Anterior cingulate cortex (tissue), 58 donors: ENCODE measurements at places on chromosomes 3 and 15.
A peak's percentile ranks its signal among the peaks of the same experiment; 100 is the strongest.

- no peak for DNase-seq
Measured at GRCh38 chr15:36777926-36778325, 198.5 kb downstream of the CDIN1 start.

DNA sequence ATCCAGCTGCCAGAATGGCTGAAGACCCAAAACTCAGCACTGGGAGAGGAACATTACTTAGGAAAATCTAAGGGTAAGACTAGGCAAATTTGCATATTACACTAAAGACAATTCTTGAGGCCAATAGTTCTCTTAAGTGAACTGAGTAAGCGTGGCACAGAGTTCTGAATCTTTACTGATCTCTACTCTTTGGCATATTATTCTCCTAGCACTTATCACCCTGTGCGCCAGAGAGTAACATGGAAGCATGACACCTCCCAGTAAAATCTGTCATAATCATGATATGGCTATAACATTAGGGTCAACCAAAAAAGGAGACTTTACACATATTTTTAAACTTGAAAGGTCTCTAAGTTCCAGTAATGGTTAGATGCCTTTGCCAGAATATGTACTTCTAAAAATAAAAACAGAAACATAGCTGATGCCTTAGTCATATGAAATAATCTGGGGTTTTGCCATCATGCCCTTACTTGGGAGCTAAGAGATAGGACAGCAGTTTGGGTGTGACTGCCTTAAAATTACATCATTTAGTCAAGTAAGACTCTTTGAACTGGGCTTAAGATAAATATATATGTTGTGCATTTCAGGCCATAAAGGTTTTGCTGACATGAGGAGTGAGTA, 290.5 kb downstream of the PLCL2 start:
- no peak for DNase-seq

DNA sequence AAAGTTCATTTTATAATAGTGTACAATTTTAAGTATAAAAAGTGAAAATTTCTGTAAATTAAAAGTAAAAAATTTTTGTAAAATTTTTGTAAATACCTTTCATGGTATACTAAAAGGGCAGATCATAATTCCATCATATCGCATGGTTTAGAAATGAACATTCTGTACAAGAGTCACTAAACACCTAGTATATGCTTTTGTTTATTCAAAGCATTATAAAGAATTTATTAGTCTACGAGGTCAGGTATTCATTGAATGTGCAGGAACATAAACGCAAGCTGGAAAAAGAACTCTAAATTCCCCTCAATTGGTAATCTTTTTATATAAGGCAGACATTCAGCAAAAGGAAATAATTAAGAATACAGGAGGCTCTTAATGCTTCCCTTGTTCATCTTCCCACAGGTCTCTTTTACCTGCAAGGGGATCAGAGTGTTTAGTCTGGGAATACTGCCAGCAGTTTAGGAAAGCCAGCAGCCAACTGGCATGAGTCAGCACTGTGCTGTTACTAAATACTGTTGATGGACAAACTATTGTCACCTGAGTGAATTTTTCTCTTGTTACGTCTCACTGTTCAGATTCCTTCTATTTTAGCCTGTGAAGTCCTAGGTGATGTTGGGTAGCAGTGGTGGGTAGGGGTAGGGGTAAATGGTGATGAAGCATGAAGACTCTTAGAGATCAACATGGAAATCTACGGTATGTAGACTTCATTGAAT, 70.1 kb downstream of the UQCC5 start:
- no peak for DNase-seq

- DNase-seq: no peak
Measured at GRCh38 chr3:46283881-46284450, 41.7 kb downstream of the CCR3 start.

DNA sequence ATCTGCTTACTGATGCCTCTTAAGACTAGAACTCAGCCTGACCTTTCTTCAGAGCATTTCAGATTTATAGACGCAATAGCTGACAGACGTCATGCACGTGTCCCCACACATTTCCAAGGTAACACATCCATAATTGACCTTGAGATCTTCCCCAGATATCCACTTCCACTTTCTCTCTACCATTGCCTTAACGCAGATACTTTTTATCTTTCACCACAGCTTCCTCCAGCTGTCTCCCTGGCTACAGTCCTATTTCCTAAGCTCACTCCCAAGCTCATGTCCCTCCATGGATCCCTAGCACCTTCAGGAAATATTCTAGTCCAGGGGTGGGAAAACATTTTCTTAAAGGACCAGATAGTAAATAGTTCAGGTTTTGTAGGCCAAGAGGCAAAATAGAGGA, 173.0 kb upstream of the MITF start:
- DNase-seq: no peak

- DNase-seq: no peak
Measured at GRCh38 chr3:100274361-100274760, 13.6 kb downstream of the TBC1D23 start.

GRCh38 chr3:47523310-47524073, 10.0 kb upstream of the ELP6 start:
- no peak for DNase-seq

DNA sequence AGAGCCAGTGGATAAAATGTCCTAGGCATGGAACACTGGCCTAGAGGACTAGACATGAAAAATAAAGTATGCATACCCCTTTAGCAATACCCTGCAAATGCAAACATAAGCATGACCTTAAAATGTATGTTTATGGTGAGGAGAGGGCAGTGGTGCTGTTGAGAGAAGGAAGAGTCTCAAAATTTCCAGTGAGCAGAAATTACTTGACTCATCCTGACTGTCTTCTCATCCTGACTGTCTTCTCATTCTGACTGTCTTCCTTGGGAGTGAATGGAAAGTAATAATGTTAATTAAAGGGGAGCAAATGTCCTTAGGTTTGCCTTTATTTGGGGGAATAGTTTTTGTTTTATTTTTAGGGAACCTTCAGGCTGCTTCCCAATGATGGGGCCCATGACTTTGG, 121.5 kb upstream of the GALNT15 start:
- DNase-seq: no peak

GRCh38 chr3:72957297-72957696, 39.3 kb upstream of the PPP4R2 start:
- DNase-seq: peak; percentile 32

- DNase-seq: no peak
Measured at GRCh38 chr15:81326466-81327212, 2.7 kb upstream of the STARD5 start.

GRCh38 chr3:101939361-101940049, 90.2 kb downstream of the NFKBIZ start:
- no peak for DNase-seq

DNA sequence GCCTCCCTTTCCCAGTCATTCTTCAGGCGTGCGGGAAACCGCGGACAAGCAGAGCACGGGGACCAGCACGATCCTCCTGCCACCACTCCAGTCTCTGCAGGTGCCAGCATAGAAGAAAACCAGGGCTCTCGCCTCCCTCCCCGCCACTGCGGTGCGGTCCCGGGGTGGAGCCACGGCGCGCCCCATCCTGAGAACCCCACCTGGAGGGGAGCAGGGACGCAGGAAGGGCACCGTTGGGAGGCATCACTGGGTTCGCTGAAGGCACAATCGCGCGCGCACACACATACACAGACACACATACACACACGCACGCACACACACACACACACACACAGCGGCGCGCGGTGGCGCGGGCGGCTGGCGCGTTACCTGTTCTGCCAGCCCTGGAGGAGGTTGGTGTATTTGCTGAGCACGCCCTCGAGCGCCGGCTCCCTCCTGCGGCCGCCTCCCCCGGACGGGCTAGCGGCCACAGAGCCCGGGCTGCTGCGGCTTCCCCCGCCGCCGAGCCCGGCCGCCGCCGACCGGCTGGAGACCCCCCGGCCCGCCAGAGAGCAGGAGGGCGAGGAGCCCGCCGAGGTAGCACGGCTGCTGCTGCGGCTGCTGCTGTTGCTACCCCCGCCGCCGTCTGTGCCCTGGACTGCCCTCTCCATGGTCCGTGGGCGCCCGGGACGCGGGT, 394 bp downstream of the OSBPL10 start:
- DNase-seq: peak; percentile 42

GRCh38 chr15:66476535-66476934, 21.0 kb downstream of the SNAPC5 start:
- no peak for DNase-seq

DNA sequence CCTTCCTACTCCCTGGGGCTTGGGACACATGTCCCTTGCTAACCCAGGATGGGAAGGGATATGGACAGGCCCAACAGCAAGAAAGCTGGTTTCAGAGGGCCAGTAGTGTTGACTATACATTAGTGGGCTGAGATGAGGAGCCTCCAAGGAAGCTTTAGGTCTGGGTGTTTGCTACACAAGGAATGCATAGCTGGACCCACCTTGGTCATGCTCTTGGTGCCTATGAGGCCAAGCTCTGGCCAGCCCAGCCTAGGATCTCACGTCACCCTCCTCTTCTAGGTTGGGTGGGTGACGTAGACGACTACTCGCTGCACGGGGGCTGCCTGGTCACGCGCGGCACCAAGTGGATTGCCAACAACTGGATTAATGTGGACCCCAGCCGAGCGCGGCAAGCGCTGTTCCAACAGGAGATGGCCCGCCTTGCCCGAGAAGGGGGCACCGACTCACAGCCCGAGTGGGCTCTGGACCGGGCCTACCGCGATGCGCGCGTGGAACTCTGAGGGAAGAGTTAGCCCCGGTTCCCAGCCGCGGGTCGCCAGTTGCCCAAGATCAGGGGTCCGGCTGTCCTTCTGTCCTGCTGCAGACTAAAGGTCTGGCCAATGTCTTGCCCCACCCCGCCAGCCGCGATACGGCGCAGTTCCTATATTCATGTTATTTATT, 653 bp upstream of the WDR6 start:
- DNase-seq: peak; percentile 65

DNA sequence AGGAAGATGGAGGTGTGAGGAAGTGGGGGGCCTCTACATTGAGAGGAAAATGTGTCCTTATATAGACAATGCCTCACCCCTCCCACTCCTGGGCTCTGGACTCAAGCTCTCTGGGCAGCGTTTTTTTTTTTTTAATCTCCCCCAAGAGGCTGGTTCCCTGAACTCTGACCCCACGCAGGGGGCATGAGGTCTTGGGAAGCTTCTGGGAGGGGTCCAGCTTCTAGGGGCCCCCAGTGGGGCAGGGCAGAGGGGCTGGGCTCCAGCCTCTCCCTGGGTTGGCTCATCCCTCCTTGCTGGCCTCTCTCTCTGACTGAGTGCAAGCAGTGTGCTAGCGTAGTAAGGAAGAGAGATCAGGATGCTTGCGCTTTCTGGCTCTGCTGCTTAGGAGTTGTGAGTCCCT, 101.4 kb upstream of the HACD2 start:
- no peak for DNase-seq

- no peak for DNase-seq
Measured at GRCh38 chr3:169658311-169658931, 5.1 kb downstream of the MECOM start.

GRCh38 chr15:73792415-73792814, 39.3 kb upstream of the INSYN1 start:
- DNase-seq: no peak

DNA sequence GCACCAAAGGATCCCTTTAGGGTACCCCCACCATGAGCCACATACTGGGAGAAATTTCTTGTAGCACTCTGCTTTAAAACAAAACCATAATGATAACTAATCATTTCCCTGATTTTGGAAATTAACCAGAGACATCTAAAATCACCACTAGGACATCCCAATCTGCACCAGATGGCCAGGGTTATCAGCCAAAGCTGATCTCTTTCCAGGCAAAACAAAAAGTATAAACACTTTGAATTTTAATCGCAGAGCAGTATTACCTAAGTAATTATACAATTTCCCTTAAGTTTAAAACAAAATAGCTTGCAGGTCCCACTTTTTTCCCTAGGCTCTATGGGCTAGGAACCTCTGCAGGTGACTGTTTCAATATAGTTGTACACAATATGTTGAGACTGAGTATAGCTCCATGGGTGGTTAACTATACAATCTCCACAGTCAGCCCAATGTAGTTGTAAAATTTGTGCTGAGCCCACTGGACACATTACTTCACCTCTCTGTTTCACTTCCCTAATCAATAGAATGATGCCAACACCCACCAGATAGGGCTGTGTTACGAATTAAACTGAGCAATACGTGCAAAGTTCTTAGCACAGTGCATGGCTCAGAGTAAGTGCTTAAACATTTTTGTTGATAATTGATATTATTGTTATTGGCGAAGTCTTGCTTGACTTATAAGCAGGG, 629 bp upstream of the NOX5 start:
- no peak for DNase-seq

DNA sequence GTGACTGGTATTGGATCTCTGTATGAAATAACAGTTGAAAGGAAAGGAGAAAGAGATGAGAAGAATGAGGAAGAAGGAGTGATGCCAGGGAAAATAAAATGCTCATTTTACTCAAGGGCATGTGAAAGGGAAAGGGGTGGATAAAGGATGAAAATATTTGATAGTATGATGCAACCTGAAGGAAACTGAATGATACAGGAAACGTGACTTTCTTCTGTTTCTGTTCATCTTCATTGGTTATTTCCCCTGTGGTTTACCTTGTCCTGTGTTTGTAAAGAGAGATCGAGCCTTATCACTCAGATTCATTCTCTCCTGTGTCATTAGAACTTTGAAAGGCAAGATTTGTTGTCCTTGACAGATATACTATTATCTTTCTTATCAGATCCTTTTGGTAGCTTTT, 243.6 kb upstream of the SLITRK3 start:
- no peak for DNase-seq

DNA sequence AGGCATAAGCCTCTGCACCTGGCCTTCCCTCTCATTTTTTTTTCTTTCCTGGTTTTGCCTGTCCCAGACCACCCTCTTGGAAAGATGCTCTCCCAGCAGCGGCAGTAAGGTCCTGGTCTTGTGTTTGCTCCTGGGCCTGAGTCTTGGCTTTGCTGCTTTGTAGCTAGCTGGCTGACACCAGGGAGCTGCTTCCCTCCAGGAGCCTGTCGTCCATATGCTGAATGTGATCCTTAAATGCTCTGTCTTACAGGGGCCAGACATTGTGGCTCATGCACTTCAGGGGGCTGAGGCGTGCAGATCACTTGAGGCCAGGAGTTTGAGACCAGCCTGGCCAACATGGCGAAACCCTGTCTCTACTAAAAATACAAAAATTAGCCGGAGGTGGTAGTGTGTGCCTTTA, 17.2 kb downstream of the FLNB start:
- DNase-seq: no peak

GRCh38 chr3:157201648-157202278, 41.8 kb upstream of the CCNL1 start:
- DNase-seq: no peak

- no peak for DNase-seq
Measured at GRCh38 chr15:77535845-77536244, 96.9 kb downstream of the LINGO1 start.
